Cardiac septum (tissue), 1 donor: ENCODE measurements at places on chromosomes 7 and 10. TPM values are rescaled to one million over a fixed set of nuclear protein-coding genes. Genes with fewer than 3 reads are reported as not detected.

Gene CDC123
- total RNA-seq, result 44.2 TPM

Gene CRTAC1
- 3.2 TPM for total RNA-seq

Gene GRID2IP
- total RNA-seq, result not detected

Gene UPK3BL2
- total RNA-seq, result 7.7 TPM

Gene FRMD4A
- 23.7 TPM for total RNA-seq

Gene OR2A1
- total RNA-seq, result 0.19 TPM

Gene LRRN3
- total RNA-seq, result 0.40 TPM

Gene OPN4
- not detected for total RNA-seq

Gene EFCAB10
- not detected for total RNA-seq

Gene PRPS1L1
- not detected for total RNA-seq

Gene SLC39A12
- total RNA-seq, result not detected

Gene AZGP1
- total RNA-seq, result 114 TPM

Gene HABP2
- total RNA-seq, result not detected

Gene TFPI2
- 1.9 TPM for total RNA-seq

Gene SLC37A3
- 13.2 TPM for total RNA-seq

Gene GIMAP6
- total RNA-seq, result 16.6 TPM

Gene CCDC201
- total RNA-seq, result not detected

Gene SNCG
- 9.3 TPM for total RNA-seq

Gene SPACDR
- 1.1 TPM for total RNA-seq

Gene RPEL1
- not detected for total RNA-seq

Gene THSD7A
- 3.4 TPM for total RNA-seq

Gene CARD11
- total RNA-seq, result 0.32 TPM

Gene CYP26C1
- not detected for total RNA-seq

Gene GATA3
- 1.2 TPM for total RNA-seq

Gene INTS15
- total RNA-seq, result 13.6 TPM

Gene GPR158
- total RNA-seq, result 0.05 TPM

Gene OR9A4
- not detected for total RNA-seq

Gene DYNC1I1
- 24.3 TPM for total RNA-seq

Gene BTBD16
- total RNA-seq, result not detected

Gene GIMAP2
- 3.1 TPM for total RNA-seq

Gene PHYHIPL
- 0.19 TPM for total RNA-seq

Gene ITGB8
- total RNA-seq, result 1.5 TPM

Gene DPYSL4
- 55.4 TPM for total RNA-seq

Gene RNF133
- 0.43 TPM for total RNA-seq
